ENCODE measurements at places on chromosomes 2 and 18.

GRCh38 chr2:173865971-173866873 is 99.0 kb downstream of the SP3 start:
- DNase-seq: no peak

DNA sequence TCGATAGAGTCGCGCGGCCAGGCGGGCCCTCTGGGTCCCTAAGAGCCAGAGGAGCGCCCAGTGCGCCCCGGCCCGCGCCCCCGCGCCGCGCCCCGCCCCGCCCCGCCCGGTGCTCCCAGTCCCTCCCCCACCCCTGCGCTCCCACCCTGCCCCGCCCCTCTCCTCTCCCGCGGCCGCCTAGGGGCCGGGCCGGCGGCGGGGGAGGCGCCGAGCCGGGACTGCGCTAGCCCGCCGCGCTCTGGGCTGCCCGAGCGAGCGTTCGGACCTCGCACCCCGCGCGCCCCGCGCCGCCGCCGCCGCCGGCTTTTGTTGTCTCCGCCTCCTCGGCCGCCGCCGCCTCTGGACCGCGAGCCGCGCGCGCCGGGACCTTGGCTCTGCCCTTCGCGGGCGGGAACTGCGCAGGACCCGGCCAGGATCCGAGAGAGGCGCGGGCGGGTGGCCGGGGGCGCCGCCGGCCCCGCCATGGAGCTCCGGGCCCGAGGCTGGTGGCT is at the start of gene GPC1:
TSS of gene GPC1 (plus strand) at position 207 of the 491 bp plus-strand sequence. CDS start at position 463, 256 bp downstream.
- DNase-seq: peak; percentile 75

DNA sequence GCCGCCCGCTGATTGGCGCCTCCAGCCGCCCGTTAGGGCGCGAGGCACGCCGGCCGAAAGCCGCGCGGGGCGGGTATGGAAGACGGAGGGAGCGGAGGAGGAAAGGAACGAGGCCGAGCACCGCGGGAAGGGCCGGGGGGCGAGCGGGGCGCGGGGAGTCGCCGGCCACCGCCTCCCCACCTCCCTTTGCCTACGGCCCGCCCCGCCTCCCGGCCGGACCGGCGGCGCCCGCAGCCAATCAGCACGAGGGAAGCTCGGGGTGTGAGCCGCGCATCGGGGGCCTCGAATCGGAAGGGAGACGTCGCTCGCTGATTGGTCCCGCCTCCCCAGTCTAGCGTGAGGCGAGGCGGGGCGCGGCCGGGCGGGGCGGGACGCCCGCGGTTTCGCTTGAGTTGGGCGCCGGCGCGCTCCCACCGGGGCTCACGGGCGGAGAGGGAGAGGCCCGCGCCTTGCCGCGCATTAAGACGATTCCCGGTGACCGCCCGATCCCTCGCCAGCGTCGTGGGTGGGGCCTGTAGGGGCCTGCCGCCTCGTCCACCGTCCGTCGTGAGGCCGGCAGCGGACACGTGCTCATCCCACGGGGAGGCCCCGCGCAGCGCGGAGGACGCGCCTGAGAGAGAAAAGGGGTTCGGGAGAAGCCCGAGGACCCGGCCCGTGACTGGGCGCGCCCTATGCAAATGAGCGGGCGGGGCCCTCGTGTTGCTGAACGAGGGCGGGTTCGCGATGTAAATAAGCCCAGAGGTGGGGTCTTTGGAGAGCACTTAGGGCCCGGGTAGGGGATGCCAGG is 665 bp upstream of the SMAD2 start:
- peak; percentile 96 for DNase-seq

DNA sequence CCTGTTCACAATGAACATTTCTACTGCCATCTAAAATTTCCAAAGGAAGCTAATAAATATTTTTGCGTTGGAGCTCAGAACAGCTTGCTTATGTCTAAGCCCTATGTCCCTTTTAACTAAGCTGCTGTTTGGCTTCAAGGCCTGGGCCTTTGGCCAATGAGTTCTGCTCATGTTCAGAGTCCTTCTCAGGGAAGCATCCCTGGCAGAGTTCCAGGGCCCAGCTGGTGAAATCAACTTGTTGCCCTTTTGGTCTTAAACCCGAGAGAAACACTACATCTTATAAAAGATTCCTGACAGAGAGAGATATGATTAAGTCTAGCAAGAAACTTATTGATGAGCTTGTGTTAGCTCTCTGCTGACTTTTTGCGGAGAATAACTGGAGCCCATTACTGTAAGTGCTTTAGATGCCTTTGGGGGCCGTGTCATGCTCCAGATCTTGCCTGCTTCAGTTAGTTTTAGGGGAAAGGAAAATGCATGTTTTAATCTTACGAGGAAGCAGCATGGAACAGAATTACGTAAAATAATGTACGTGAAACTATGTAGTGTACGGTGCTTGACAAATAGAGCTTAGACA is 102.5 kb upstream of the NOSTRIN start:
- no peak for DNase-seq

DNA sequence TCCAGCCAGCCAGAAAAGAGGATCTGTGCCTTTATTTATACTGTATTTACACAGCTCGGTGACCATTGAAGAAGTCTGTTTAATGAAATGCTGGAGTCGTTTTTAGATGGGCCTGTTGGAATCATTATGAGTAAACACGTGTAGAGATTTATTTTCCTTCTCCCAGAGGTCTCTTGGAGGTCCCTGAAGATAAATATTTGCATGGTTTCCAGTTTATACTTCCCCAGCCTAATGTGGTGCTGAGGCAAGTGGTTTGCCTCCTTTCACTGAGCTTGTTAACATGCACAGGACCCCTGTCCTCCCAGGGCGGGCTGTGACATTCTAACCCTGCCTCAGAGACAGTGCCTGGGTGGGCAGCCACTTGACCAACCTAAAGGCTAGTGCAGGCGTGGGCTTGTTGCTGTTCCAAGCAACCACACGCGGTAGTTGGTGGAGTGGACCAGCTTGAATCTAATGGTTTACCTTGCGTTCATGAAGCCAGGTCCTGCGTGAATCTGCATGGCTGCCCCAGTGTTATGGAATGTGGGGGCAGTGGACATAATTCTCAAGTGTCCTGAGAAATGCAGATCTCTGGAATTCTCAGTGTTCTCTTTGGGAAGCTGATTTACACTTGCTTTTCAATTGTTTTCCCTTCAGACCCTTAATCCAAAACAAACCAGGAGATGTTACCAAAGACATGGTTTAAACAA is 130.2 kb upstream of the DLX2 start:
- no peak for DNase-seq

DNA sequence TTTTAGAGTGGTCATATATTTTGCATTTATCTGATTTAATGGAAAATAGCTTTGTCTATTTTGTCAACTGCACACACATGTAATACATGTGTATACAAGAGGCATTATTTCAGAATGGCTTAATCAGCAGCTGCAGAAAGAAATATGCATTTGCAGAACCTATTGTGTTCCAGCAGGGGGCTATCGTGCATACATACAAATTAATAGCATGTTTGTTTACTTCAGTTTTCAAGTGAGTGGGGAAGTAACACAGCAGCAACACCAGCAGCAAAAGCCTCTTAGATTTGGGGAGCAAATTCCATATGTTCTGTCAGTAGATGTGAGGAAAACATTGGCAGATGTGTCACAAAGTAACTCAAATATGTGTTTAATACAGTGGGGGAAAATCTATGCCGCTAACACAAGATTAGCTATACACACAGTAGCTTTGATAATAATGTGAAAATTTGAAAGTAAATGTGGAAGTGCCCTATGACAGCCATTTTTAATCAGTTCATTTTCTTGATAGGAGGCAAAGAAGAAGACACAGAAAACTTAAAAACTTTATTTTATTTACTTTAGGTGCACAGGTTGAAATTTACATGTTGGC is 218.1 kb downstream of the WDR7 start:
- no peak for DNase-seq

GRCh38 chr2:30684026-30684425 is 123.2 kb downstream of the CAPN13 start:
- DNase-seq: no peak

DNA sequence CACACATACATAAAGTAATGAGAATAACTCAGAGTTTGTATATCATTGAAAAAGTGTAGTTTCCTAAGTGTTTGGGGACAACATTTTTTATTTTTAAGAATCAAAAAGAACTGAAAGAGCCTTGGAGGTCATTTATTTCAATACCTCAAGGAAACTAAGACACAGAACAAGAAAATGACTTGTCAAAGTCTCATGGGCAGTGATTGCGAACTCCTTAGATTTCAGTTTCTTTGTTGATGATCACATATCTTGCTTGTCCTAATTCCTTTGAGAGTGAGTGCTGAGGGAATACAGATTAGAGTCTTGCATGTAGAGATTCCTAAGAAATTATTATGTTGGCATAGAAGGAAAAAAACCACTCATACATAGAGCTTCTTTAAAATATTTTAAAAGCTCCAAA is 243.8 kb downstream of the CAMKMT start:
- no peak for DNase-seq

- no peak for DNase-seq
These were observed 148.5 kb upstream of the DNMT3A start for GRCh38 chr2:25490217-25490616.

GRCh38 chr2:86238354-86238753 is 39.1 kb downstream of the MRPL35 start:
- peak; percentile 41 for DNase-seq

- DNase-seq: no peak
These were observed 18.8 kb upstream of the SH3RF3 start for GRCh38 chr2:109110170-109110569.

GRCh38 chr18:703213-703967 is 9.0 kb downstream of the ENOSF1 start:
- DNase-seq: no peak

DNA sequence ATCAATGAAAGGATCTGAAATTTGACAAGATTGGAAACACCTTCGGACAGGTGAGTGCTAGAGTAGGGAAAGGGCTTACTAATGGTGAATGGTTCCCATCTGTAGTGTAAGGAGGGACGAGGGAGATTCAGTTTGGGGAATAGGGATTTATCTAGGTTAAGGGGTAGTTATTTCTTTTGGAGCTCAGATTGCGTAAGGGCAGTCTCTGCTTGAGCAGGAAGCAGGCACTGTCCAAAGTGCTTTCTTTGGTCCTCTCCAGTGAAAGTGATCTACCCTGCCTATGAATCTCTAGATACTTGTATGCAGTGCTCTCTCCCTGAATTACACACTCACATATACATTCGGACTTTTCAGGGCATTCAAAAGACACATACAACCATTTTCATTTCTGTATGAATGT is 272.9 kb upstream of the FIGN start:
- DNase-seq: no peak

- no peak for DNase-seq
These were observed 5.5 kb downstream of the NPC1 start for GRCh38 chr18:23580677-23581367.

- DNase-seq: peak; percentile 90
These were observed at the start of gene FBXO36 for GRCh38 chr2:229922449-229923386. TSS of gene FBXO36 (plus strand) at chr2:229922503. CDS start at chr2:229922514, 11 bp downstream.
